ENCODE measurements at places on chromosomes 11 and 22. TPM values are rescaled to one million over a fixed set of nuclear protein-coding genes. Genes with fewer than 3 reads are reported as not detected.

Gene CABP7
- polyA plus RNA-seq, result 0.11 TPM

Gene MAJIN
- polyA plus RNA-seq, result not detected

Gene OR51B4
- not detected for polyA plus RNA-seq

Gene MIOX
- not detected for polyA plus RNA-seq

DNA sequence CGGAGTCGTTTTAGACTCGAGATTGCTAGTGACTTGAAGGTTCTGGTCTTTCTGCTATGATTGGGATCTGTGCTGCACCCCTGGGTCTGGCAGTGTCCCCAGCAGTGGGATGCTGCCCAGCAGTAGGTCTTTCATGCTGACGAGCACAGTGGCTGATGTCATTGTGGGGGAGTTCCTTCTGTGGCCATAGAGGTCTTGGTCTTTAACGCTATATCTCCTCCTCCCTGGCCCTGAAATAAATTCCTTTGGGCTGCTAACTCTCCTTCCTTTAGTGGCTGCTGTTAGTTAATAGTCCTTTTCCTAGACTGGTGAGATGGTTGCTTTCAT, 136.3 kb downstream of the TEAD1 start:
- peak; percentile 87 for DNase-seq
- H3K36me3 ChIP-seq, result no peaks in the 10 kb centered on the region
- no peak overlapping the region for H3K27ac ChIP-seq
- H3K4me1 ChIP-seq, result peaks cover 29% of the 10 kb centered on the region
- H3K4me3 ChIP-seq, result no peak overlapping the region
- H3K27me3 ChIP-seq, result no peaks in the 10 kb centered on the region

- peak; percentile 80 for DNase-seq
- H3K4me3 ChIP-seq, result no peak overlapping the region
- H3K36me3 ChIP-seq, result no peaks in the 10 kb centered on the region
- H3K27me3 ChIP-seq, result no peaks in the 10 kb centered on the region
These were observed 6.7 kb downstream of the SLC25A18 start for GRCh38 chr22:17569971-17570511.

DNA sequence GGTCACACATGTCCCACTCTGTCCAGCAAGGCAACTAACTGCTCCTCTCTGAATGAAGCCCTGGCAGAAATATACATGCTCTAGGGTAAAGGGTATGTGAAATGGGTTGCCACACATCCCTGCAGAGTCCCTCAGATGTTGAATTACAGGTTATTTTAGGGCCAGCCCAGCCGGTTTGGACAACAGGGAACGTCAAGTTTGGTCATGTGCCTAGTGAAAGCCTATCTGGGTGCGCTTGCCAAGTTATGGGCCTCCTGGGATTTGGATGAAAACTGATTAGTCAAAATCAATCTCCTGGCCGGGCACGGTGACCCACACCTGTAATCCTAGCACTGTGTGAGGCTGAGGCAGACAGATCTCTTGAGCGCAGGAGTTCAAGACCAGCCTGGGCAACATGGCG, 10.4 kb downstream of the AP1B1 start:
- H3K27me3 ChIP-seq, result no peaks in the 10 kb centered on the region
- H3K36me3 ChIP-seq, result no peaks in the 10 kb centered on the region
- H3K27ac ChIP-seq, result no peak overlapping the region
- H3K4me1 ChIP-seq, result peaks cover 2% of the 10 kb centered on the region

DNA sequence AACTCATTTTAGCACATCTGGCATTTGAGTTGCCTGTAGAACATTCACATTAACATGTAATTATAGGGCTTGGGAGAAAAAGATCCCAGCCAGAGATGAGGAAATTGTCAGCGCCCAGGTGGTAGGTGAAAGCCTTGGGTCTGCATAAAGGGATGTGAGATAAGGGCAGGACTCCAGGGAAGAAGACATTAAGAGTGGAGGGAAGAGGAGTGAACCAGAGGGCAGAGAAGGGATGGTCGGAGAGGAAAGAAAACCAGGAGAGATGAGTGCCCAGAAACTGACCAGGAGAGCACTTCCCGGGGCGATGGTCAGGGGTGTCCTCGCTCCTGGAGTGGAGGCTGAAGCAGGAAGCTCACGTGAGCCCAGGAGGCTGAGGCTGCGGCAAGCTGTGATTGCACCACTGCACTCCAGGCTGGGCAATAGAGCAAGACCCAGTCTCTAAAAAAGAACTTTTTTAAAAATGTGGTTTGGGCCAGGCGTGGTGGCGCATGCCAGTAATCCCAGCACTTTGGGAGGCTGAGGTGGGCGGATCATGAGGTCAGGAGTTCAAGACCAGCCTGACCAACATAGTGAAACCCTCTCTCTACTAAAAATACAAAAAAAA, 20.3 kb upstream of the DGKZ start:
- H3K36me3 ChIP-seq, result no peaks in the 10 kb centered on the region
- H3K4me3 ChIP-seq, result no peak overlapping the region
- H3K27me3 ChIP-seq, result no peaks in the 10 kb centered on the region

DNA sequence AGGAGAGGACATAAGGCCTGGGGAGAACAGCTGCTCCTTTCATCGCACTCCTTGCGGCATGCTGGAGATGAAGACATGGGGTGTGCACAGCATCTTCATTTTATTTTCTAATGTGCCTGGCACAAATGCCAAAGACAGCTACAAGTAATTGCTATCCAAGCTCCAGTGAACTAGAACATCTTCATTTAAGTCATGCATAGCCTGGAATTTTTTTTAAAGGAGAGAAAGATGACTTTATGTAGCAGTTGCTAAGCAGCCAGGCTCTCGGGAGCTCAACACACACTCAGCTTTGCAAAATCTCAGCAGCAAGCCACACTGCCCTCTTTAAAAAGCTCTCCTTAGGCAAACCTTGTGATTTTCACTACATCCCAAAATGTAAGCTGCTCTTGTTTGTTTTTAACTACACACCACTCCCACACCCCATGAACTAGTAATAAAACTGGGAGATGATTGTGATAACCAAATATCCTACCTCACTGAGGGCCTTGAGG, 164.5 kb upstream of the POU2AF2 start:
- H3K4me3 ChIP-seq, result no peak overlapping the region
- no peaks in the 10 kb centered on the region for H3K27me3 ChIP-seq
- no peaks in the 10 kb centered on the region for H3K4me1 ChIP-seq
- peak; percentile 15 for DNase-seq

DNA sequence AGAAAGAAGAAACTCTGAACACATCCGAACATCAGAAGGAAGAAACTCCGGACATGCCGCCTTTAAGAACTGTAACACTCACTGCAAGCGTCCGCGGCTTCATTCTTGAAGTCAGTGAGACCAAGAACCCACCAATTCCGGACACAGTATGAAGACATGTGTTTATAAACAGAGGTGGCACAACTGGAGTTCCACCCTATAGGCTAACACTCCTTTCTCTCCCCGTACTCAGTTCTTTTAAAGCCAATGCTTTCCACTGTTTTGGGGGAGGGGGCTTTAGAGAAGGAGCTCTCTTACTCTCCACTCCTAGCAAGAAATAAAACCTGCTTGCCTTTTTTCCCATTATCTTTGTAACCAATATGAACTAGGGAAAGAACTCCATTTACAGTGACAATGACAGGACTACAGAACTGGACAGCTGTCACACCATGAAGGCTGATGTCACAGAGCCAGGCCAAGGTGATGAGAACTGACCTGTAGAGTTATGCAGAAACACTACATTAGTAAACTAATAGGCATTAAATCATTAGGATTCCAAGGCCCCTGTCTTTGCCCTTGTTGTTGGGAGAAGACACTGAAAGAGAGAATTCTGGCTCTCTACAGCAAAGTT, 733 bp downstream of the TRIM5 start:
- peak overlapping the region; percentile 30 for H3K4me3 ChIP-seq
- no peaks in the 10 kb centered on the region for H3K4me1 ChIP-seq
- H3K27me3 ChIP-seq, result no peaks in the 10 kb centered on the region
- DNase-seq, result no peak
- peak overlapping the region; percentile 99 for H3K27ac ChIP-seq
- H3K36me3 ChIP-seq, result peaks cover 2% of the 10 kb centered on the region

- H3K4me1 ChIP-seq, result no peaks in the 10 kb centered on the region
- H3K36me3 ChIP-seq, result peaks cover 6% of the 10 kb centered on the region
- H3K27me3 ChIP-seq, result no peaks in the 10 kb centered on the region
- no peak overlapping the region for H3K4me3 ChIP-seq
These were observed 66.2 kb upstream of the GAL start for GRCh38 chr11:68617925-68618809.

- peaks cover 36% of the 10 kb centered on the region for H3K4me1 ChIP-seq
- no peaks in the 10 kb centered on the region for H3K27me3 ChIP-seq
- H3K36me3 ChIP-seq, result no peaks in the 10 kb centered on the region
These were observed 15.3 kb downstream of the BLID start for GRCh38 chr11:122100756-122101080.

DNA sequence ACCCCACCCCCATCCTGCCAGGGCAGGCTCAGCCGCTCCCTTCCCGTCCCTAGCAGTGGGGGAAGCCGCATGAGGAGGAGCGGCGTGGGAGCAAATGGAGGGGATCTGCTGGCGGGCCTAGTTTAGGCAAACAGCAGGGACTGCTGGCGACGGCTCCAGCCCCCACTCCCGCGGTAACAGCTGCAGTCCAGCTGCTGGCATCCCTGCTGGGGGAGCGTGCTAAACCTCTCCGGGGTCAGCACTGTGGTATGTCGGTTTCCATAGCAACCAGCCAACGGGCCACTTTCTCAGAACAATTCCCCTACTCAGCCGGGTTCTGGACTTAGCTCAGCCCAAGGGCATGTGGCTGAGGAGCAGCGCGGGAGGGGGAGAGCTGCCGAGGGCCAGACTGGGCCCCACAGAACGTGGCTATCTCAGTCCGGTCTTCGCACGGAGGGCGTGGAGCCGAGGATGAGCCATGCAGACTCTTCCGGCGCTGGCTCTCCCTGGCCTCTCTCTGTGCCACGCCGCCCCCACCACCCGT, 98.8 kb downstream of the PKNOX2 start:
- H3K4me1 ChIP-seq, result peaks cover 17% of the 10 kb centered on the region
- peak; percentile 54 for DNase-seq
- peaks cover 45% of the 10 kb centered on the region for H3K27me3 ChIP-seq
- H3K36me3 ChIP-seq, result no peaks in the 10 kb centered on the region

- H3K27ac ChIP-seq, result no peak overlapping the region
- H3K27me3 ChIP-seq, result no peaks in the 10 kb centered on the region
- no peak overlapping the region for H3K4me3 ChIP-seq
- DNase-seq, result no peak
- H3K4me1 ChIP-seq, result no peaks in the 10 kb centered on the region
These were observed 22.8 kb downstream of the PPARA start for GRCh38 chr22:46173152-46173551.

DNA sequence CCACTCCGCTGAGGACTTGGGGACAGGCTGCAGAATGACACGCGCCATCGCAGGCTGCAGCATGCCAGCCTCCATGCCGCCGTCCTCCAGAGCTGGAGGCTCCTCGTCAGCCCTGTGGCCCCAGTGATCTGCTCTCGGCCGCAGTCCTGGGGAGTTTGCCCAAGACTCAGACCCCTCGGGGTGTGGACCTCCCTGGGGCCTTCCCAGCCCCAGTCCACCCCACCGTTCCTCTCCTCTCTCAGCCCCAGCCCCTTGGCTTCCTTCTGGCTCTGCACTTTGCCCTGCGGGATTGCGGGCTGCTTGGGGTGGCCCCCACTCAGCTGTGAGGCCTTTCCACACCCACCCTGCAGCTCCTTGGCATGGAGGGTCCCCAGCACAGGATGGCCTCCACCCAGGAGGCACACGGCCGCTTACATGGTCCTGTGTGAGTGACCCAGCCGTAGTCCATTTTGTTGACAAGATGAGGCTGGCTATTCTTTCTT, 414.9 kb downstream of the TBC1D22A start:
- no peaks in the 10 kb centered on the region for H3K4me1 ChIP-seq
- no peak for DNase-seq
- H3K4me3 ChIP-seq, result no peak overlapping the region
- no peaks in the 10 kb centered on the region for H3K27me3 ChIP-seq
